Endodermal cell (in vitro differentiated cells): ENCODE measurements at places on chromosomes 3 and 15. TPM values are rescaled to one million over a fixed set of nuclear protein-coding genes. Genes with fewer than 3 reads are reported as not detected.

DNA sequence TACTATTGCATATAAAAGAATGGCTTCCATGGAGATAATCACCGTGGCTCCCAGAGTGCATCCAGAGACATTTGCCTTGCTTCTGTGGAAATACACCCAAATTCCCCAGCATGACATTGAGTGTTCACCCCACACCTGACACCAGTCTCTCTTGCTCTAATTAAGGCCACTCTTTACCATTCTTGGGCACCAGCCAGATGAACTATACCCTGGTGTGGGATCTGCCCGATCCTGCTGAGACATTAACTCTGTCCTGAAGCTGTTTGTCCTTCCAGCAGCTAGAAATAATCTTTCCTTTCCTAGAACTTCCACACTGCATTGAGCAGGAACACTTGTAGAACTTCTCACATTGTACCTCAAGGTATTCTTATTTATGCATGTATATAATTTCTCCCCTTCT, 105.2 kb downstream of the LPP start:
- no peak for DNase-seq
- H3K27me3 ChIP-seq, result no peaks in the 10 kb centered on the region
- peaks cover 24% of the 10 kb centered on the region for H3K36me3 ChIP-seq

- DNase-seq, result no peak
- H3K4me3 ChIP-seq, result no peak overlapping the region
- H3K27me3 ChIP-seq, result no peaks in the 10 kb centered on the region
- no peaks in the 10 kb centered on the region for H3K36me3 ChIP-seq
- no peak overlapping the region for H3K27ac ChIP-seq
Measured at GRCh38 chr3:111725706-111726105, 130.6 kb upstream of the ZBED2 start.

- no peak overlapping the region for H3K4me3 ChIP-seq
- H3K27me3 ChIP-seq, result peaks cover 37% of the 10 kb centered on the region
- no peak for DNase-seq
Measured at GRCh38 chr3:186613637-186614265, 891 bp downstream of the AHSG start.

GRCh38 chr3:86990734-86991481, at the start of gene VGLL3:
Gene VGLL3 (minus strand): TSS chr3:86991149. CDS start chr3:86990743, 406 bp downstream.
- peaks cover 17% of the 10 kb centered on the region for H3K27me3 ChIP-seq
- peak; percentile 96 for DNase-seq
- peak within 1 kb of the TSS; percentile 79 for H3K4me3 ChIP-seq
- no peaks in the 10 kb centered on the region for H3K36me3 ChIP-seq
- peak within 1 kb of the TSS; percentile 73 for H3K27ac ChIP-seq
- no peaks in the 10 kb centered on the region for H3K4me1 ChIP-seq

Gene CDHR4
- total RNA-seq, result not detected in 3 replicates

Gene RTP3
- total RNA-seq, result not detected in 3 replicates
